ENCODE measurements at places on chromosomes 13 and 19.

DNA sequence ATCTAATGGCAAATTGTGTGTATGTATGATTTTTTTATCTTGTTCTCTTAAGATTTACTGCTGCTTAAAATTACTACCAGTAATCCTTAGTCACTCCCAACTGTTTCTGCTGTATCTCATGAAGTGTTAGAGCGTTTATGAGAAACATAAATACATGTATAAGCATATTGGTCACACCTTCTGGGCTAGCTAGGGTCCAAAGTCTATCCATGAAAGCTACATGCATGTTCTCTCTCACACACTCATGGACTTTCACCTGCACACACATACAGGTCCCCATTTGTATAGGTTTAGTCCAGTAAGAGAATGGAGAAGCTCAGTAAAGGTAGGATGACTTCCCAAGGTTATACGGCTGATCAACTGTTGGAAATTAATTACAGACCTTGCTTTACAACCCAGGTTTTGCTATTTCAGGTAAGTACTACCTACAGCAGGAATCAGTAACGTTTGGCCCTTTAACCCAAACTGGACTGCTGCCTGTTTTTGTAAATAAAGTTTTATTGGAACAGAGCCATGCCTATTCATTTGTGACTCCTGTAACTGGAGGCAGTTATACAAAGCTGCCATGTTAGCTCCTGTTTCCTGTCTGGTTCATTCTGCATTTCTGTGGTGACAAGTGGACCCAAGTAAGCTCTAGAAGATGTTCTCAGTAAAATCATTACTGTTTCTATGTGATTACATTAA, 15.3 kb downstream of the METTL21C start:
- DNase-seq = no peak

DNA sequence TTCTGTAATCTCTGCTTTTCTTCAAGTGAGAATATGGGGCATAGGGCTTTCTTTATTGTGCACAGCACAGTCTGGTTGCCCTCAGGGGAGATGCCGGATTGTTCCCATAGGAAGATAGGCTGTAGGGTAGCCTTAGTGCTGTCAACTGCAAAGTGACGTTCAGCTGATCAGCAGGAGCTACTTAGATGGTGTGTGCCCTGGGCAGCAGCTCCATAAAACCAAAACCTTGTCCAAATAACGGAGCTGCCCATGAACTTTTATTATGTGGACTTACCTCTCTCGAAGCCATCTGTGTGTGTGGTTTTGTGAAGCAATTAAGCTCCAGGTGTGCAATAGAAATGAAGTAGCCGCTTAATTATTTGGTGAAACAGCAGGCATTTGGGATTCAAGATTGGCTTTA, 120.0 kb upstream of the RNF113B start:
- DNase-seq = no peak

DNA sequence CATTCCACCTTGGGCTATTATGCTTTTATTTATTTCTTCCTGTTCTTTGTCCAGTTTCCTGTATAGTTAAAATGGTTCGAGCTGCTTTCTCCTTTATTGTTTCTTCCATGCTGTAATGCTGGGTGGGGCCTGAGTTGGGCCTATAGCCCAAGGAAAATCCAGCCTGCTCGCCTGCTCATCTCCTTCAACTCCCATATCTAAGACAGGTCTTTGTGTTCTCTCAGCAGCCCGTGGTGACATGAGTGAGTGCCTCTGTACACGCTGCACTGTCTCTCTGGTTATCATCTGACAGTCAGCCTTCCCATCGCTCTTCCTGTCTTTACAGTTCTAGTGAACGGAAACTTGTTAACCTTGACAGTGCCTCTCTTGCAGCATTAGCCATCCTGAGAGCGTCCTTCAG, 221.9 kb upstream of the SLC10A2 start:
- no peak for DNase-seq

GRCh38 chr13:53501387-53501786, 472.8 kb downstream of the OLFM4 start:
- DNase-seq = no peak

DNA sequence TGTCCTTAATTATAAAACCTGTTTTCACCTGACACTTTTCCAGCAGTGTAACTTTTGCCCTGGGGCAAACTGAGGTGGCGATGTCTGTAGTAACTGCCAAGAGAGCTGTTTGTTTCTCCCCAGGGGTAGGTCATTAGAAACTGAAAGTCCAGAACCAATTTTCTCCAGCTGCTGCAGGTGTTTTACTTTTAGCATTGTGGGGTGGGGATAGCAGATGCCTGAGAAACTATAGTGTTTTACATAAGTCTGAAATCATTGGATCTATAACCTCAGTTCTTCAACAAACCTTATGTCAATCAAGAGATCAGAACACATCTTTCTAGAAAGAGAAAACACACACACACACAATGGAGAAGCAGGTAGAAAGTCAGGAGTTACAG, 92.7 kb downstream of the LHFPL6 start:
- DNase-seq = no peak

GRCh38 chr19:50413531-50413930, 5.2 kb upstream of the SPIB start:
- no peak for DNase-seq

DNA sequence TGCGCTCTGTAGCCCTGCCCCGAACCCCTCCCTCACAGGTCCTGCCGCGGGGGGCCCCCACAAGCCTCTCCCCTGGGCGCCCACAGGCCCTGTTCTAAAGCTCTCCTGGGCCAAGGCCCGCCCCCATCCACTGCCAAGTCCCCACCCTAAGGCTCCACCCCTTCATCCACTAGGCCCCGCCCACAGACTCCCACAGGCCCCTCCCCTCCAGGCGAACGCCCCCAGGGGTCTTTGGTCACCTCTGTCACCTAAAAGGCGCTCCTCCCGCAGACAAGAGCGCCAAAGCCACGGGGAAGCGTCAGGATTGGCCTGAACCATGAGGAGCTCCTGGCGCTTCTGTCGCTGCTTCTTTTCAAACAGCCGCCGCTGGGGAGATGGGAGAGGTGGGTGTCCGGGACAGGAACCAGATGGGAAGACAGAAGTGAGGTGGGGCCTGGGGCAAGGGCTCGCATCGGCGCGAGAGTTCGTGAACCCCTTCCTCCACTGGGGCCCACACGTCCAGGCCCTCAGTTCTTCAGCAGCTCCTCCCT, 2.3 kb downstream of the TULP2 start:
- DNase-seq = peak; percentile 60

GRCh38 chr13:30776661-30777060, 41.3 kb downstream of the ALOX5AP start:
- DNase-seq = no peak
